ENCODE measurements at places on chromosomes 5 and 9. TPM values are rescaled to one million over a fixed set of nuclear protein-coding genes. Genes with fewer than 3 reads are reported as not detected.

DNA sequence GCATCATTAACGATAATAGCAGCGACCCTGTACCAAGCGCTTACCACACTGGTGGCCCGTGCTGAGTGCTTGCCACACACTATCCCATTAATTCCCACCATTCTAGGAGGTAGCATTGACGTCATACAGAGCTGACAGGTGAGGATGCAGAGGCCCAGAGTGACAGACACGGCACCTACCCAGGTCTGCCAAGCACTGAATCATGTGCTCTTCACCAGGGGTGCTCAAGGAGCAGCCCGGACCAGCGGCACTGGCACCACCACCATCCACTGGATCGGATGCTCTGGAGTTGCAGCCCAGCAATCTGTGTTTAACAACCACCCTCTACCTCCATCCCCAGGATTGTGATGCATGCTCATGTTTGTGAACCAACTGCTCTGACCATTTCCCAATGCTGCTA is 3.4 kb downstream of the TNIP1 start:
- DNase-seq = no peak

DNA sequence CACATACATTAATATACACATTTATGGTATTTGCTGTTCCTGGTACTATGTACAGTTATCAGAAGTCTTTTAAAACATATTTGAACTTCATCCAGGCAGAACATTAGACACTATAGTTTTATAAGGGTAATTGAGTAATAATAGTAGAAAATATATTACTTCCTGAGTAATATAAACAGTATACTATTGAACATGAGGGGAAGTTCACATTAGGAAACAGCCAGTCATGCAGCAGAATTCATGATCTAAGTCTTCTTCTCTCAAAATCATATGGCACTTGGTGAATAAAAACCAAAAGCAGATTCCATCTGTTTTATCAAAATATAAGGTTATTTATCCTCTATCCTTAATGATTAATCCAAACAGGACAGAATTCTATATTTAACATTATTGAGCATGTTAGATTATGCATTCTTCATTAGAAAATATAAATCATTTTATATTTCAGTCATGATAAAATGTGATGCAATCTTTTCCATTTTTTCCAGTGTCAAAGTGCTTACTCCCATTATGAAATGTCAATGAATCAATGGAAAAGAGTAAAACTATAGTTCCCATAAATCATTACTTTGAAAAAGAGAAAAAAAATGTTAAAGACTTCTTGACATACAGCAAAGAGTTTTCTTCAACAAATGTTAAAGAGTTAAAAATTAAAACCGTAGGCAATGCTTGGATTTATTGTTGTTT is 584.3 kb upstream of the TUSC1 start:
- DNase-seq = no peak

GRCh38 chr9:80156756-80157472 is 585.1 kb downstream of the TLE4 start:
- DNase-seq = no peak

DNA sequence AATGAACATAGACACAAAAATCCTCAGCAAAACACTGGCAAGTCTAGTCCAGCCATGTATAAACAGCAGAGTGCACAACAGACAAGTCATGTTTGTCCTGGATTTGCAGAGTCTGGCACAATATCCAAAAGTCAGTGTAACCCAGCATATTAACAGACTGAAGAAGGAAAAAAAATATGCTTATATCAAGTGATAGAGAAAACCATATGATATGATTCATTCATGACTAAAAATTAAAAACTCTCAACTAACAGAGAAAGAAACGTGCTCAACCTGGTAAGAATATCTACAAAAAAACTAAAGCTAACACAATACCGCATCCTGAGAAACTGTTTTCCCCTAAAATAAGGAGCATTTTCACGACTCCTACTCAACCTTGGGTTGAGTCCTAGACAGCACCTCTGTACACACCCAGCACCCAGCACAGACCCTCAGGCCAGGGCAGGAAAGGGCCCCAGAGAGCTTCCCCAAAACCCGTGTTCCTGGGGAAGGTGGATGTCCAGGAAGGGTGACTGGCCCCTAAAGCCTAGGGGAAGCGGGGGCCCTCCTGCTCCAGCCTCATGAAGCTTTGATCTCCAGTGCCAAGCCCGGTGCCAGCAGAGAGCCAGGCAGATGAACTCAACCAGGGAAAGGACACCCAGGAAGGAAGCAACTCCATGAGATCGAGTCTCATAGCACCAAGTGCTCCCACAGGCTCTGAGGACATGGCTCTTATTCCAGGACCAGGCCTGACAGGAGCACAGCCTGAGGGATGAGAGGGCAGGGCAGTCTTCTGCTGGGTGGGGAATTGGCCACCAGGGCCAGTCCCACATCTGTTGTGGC is 38.9 kb downstream of the ADAMTS2 start:
- DNase-seq = no peak

- DNase-seq = no peak
Observed at GRCh38 chr9:36416890-36417289, 16.8 kb upstream of the RNF38 start.

DNA sequence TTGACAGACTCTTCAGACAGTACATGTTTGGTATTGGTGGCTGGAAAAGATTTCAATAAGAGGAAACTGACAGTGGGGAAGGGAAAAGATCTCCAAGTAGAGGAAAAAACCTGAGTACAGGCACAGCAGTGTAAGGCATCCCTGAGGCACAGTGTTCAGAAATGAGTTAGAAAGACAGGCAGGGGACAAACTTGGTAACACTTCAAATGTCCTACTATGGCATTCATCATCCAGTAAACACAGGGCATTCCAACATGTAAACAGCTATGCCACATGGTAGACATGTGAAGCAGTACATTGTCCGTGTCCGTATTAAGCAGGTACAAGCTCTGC is 45.0 kb upstream of the NR5A1 start:
- DNase-seq = no peak

GRCh38 chr5:168169791-168170190 is 121.7 kb upstream of the WWC1 start:
- DNase-seq = no peak

GRCh38 chr5:109186759-109187158 is 223.0 kb downstream of the PJA2 start:
- DNase-seq = no peak

The CHSY3 gene
- total RNA-seq = not detected

GRCh38 chr9:87490225-87490624 is 7.4 kb upstream of the DAPK1 start:
- no peak for DNase-seq

The CRB2 gene
- total RNA-seq = not detected

DNA sequence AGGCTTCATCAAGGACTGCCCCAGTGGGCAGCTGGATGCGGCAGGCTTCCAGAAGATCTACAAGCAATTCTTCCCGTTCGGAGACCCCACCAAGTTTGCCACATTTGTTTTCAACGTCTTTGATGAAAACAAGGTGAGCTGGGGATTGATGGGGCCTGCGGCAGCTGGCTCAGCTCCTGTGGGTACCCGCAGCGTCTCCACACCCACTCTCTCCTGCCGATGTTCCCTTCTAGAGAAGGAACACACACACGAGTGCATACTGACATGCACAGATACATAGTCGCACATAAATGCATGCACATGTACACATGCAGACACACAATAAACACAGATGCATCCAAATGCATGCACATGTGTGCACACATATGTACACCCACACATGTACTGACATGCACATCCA is 45.6 kb downstream of the NCS1 start:
- no peak for DNase-seq

- DNase-seq = no peak
Observed at GRCh38 chr9:87888501-87888900, 5.8 kb downstream of the SPATA31E1 start.

The WDR31 gene
- 0.99 TPM for total RNA-seq

DNA sequence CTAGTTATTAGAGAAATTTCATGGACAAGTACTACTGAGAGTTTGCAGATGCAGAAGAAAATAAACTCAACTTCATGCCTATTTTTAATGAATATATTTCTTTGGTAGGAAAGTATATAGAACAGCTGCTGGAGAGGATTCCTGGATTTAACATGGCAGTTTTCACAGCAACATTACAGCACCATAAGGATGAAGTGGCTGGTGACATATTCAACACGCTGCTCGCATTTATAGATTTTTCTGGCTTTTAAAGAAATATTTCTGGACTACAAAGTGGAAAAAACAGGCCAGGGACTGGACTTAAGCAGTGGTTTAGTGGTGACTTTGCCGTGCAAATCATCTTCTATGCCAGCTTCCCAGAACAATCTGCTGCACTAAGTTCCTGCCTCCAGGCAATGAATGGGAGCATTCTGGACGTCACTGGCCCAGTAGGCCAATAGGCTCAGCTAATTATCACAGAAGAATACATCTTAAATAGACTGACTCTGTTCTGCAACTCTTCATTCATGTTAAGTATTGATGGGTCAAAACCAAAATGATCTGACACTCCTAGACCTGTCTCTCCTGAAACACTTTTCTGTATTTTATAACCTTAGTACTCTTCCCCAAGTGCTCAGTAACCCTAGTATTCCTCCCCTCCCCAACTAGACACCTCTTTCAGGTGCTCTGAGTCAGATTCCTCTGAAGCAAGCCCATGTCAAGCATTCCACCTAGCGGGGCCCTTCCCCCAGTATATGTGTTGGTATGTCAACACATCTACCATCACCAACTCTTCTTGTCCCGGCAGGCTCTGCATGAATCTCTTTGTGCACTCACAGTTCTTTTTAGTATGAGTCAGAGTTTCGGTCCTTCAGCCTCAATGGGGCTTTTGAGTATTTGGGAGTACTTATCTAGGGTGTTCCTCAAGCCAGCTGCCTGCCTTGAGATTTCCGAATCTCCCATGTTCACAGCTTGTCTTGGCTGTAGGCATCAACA is 625.5 kb downstream of the CHSY3 start:
- no peak for DNase-seq

The GPX3 gene
- not detected for total RNA-seq
